A549 (cell line): ENCODE measurements at places on chromosomes 12 and 14.

DNA sequence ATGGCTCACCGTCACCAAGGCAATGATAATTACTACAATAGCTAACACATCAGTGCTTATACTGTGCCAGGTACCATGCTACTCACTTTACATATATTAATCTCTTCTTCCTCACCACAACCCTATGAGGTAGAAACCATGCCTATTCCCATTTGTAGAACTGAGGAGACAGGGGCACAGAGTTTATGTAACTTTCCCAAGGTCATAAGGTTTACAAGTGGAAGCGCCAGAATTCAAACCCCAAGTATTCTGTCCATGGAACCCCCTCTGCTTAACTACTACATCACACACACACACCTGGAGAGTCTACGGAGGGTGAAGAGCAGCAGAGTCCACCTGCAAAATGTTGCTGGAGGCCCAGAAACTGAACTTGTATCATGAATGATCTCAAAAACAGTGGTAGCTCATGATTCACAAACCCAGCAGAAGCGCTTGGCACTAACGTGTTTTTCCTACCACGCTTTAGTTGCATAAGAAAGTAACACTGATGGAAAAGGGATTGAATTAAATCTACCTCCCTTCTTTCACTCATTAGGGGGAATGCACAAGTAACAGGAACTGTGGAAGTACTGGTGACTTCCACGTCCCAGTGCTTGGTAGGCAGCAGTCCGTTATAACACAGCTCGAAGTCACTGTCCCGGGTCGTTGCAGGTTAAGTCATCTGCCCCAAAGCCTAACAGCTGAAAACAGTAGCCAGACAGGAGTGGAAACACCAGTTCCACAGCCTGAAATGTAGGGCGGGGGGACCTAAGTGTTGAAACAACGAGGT is 2.0 kb downstream of the ITPR2 start:
- DNase-seq = no peak

- DNase-seq = no peak
Observed at GRCh38 chr12:10369557-10370415, 20.1 kb downstream of the KLRK1 start.

GRCh38 chr12:111160350-111161241 is 208.3 kb downstream of the PHETA1 start:
- no peak for DNase-seq

DNA sequence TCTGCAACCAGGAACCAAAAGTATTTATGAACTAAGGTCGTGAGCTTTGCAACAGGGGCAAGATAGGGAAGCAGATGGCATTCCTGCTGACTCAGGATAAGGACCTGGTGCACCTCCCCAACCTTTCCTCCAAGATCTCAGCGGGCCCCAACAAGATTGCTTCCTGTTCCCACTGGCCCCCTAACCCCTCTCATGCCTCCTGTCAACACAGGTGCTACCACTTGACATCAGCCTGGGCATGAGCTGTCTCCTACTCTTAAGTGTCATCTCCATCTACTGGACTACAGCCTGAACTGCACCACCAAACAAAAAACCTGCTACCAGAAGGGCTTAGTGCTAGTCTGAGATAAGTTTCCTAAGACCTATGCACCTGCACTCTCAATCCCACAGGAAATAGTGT is 32.7 kb downstream of the MED6 start:
- DNase-seq = peak; percentile 46

- no peak for DNase-seq
Observed at GRCh38 chr12:58342736-58343135, 401.4 kb downstream of the ATP23 start.
